ENCODE measurements at places on chromosomes 2 and 18.
A peak's percentile ranks its signal among the peaks of the same experiment; 100 is the strongest.

DNA sequence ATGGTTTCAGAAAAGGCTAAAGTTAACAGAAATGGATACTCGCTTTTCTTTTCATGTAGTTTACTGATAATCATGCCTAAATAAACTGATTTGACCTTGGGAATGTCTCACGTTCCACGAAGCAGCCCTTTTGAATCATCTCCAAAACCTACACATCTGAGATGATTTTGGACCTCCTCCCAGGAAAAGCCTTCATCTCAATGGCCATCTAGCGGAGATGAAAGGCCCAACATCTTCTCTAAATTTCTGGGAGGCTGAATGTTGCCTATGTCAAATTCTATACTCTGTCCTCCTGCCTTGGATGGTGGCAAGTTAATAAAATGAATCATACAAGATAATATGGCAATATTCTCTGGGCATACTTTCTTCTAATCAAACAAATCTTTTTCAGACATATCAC lies 448.5 kb downstream of the ZEB2 start:
- no peak for DNase-seq

DNA sequence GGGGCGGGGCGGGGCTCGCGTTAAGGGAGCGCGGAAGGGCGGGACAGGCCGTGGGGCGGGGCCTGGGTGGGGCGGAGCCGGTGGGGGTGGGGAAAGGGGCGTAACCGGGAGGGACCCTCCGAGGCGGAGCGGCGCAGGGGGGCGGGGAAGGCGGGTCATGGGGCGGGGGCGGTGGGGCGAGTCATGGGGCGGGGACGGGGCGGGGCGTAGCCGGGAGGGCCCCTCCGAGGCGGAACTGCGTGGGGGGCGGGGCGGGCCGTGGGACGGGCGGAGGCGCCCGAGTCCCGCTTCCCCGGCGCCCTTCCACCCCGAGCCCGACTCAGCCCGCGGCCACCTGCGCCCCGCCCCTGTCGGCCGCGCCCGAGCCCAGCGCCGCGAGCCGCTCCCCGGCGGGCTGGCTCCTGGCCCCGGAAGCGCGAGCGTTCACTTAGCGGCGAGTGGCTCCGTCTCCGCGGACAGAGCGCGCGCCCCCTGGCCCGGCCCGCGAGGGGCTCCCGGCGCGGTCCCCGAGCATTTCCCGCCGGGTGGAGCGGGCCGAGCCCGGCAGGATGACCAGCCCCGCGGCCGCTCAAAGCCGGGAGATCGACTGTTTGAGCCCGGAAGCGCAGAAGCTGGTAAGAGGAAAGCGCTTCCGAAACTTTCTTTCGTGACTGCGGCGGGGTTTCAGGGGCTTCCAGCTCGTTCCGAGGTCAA lies 64.7 kb downstream of the LRRFIP1 start:
- DNase-seq, result peak; percentile 83

DNA sequence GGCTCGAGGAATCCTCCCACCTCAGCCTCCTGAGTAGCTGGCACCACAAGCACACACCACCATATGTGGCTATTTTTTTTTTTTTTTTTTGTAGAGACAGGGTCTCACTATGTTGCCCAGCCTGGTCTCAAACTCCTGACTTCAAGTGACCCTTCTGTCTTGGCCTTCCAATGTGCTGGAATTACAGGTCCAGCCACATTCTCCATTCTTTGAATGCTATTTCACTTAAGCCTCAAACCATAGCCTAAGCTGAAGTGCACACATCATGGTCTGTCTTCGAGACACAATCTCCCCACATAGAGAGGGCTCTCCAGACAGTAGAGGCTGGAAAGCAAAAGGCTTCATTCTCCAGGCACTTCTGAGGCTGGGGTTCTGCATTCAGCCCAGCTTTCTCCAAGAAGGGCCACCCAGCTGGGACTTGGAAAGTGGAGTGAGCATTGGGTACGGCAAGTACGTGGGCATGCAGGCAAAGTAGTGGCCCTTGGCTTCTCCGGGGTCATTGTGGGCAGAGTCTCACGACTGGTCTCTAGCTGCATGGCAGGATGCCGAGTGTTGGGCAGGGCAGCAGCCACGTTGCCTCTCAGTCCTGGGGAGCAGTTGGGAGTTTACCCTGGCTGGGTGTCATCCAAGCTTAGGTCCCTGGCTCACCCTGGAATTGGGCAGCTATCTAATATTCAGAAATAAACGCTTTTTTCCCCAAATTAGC lies 78.2 kb upstream of the SMAD7 start:
- DNase-seq, result no peak

- no peak for DNase-seq
Measured at GRCh38 chr2:233233618-233234230, 17.7 kb upstream of the ATG16L1 start.

- no peak for DNase-seq
Measured at GRCh38 chr2:36409935-36410334, 54.4 kb downstream of the CRIM1 start.

- no peak for DNase-seq
Measured at GRCh38 chr2:8409461-8410260, 272.2 kb upstream of the ID2 start.

DNA sequence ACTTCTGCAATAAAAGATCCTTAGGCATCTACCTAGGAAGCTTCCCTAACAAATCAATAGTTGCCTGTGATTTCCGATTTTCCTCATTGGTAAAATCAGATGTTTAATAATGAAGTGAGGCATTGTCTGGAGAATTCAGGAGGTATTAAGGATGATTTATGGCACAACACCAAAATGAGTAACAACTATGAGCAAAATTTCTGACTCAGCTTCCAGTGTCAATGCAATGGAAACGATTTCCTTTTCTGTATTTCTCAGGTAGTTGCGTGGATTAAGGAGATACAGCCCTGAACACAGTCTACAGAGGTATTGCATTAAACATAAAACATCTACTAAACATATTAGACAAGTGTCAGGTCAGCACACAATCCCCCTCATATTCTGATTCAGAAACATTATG lies 99.5 kb downstream of the EPB41L3 start:
- no peak for DNase-seq

- DNase-seq, result no peak
Measured at GRCh38 chr2:5951471-5951870, 259.3 kb downstream of the SOX11 start.

- DNase-seq, result no peak
Measured at GRCh38 chr18:37869051-37869450, 303.5 kb upstream of the CELF4 start.

GRCh38 chr2:48129293-48129950 lies 223.1 kb upstream of the FBXO11 start:
- no peak for DNase-seq

DNA sequence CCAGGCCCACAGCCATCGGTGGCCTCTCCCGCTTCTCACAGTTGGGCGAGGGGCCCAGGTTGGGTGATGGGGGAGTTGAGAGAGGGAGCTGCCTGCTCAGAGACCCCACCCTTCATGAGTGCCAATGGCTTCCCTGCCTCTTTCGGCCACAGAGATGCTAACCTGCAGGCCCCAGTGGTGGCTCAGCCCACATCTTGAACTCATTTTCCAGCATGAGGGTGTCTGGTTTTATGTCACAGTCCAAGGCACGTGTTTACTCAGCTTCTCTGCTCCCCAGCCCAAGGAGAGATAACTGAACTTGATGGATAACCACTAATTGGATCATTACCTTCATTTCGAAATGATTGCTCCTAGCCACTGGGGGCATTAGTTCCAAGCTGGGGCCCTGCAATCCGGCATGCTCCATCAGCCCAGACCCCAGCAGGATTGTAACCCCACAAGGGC lies 45.9 kb upstream of the SIX2 start:
- DNase-seq, result no peak

- peak; percentile 15 for DNase-seq
Measured at GRCh38 chr2:96913398-96914202, 43.7 kb upstream of the SEMA4C start.

DNA sequence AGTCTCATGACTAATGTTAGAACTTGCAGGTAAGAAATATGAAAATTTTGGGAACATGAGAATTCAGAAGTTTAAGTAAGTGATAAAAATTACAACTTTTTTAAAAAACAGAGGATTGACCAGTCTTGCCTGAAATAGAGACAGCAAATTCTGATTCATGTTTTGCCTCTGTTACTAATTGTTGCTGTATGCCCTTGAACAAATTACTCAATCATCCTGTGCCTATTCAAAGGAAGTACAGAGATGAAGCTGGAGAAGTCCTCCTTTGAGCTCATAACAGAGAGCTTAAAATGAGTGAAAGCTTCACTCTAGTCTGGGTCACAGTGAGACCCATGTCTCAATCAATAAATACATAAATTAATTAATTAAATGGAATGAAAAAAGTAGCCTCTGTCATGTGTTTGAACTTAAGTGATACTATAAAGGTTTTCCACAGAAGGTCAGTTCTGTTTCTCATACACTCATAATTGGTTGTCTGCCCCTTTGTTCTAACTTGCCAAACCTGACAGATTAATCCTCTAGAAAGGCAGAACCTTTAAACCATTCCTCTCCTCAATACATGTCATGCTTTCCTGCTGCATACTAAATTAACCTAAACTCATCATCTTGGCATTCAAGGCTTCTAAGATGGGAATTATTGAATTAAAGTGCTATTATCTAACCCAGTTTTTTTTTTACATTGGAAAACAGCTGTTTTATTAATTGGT lies 374.6 kb upstream of the LRATD1 start:
- no peak for DNase-seq

- DNase-seq, result no peak
Measured at GRCh38 chr18:3692113-3692621, 242.2 kb downstream of the TGIF1 start.

DNA sequence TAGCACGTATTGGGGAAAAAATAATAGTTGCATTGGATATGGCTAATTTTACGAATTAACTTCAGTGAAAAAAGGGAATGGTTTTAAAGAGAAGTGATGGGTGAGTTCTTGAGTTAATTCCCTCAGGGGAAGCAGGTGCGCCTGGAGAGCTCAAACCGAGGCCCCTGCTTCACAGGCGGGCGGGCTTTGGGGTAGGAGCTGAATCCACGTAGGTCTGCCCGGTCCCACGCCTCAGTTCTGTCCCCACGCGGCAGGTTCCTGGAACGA lies 44.1 kb downstream of the GORASP2 start:
- DNase-seq, result no peak

DNA sequence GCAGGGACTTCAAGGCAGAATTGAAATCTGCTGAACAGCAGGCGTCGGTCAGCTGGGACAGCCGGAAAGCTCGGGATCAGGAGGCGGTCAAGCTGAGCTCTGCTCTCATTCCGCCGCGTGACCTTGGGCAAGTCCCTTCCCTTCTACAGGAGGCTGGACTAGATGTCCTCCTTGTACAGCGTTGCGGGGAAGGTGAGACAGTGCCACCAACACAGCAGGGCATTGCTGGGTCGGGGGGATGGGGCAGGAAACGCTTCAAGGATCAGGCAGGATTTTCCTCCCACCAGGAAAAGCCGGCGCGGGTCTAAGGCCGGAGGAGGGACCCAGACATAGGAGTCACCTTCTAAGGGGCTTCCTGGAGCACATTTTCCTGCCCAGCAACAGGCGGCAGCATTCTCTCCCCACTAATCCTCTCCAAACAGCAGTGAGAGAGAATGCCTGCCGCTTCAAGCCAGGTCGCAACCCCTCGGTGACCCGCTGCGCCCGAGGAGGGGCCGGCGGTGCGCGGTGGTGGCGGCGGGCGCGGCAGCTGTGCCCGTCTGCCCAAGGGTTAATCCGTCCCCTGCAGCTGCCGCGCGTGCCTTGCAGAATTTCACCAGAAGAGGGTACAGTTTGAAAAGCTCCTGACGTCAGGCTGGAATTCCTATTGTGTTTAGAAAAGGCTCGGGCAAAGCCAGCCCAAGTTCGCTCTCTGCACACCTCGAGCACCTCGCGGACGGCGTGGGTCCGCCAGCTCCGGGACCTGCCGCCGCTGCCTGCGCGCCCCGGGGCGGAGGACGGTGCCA lies at the start of gene KCNF1:
Gene KCNF1, plus strand, starts transcription at position 644 of the 785 bp plus-strand sequence. CDS start 493 bp downstream, outside the sequence.
- DNase-seq, result no peak

DNA sequence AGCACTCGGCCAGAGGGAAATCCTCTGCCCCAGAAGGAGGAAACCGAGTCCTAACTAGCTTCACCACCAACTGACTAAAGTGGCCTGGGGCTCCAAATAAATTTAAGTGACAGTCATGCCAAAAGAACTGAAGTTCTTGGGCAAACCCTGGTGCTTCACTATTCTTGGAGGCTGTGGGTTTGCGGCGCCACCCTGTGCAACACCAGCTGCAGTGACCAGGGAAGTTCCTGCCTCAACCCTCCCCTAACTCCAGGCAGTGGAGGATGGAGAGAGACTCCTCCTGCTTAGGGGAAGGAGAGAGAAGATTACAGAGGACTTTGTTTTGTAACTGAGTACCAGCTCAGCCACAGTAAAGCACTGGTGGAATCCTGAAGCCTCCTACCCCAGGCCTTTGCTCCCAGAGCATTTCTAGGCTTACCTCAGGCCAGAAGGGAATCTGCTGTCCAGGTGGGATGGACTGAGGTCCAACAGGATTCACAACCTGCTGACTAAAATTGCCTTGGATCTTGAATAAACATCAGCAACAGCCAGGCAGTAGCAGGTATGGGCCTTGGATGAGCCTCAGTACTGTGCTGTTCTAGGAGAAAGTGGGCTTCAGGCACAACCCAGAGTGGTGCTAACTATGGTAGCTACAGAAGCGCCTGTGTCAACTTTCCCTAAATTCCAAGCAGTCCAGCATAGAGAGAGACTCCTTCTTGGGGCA lies 29.4 kb upstream of the BMP10 start:
- DNase-seq, result no peak

GRCh38 chr2:66437109-66437690 lies 2.3 kb downstream of the MEIS1 start:
- no peak for DNase-seq

GRCh38 chr2:34305587-34305986 lies 706.5 kb upstream of the FAM98A start:
- no peak for DNase-seq

GRCh38 chr18:55338978-55339650 lies 248.9 kb downstream of the TCF4 start:
- DNase-seq, result no peak

DNA sequence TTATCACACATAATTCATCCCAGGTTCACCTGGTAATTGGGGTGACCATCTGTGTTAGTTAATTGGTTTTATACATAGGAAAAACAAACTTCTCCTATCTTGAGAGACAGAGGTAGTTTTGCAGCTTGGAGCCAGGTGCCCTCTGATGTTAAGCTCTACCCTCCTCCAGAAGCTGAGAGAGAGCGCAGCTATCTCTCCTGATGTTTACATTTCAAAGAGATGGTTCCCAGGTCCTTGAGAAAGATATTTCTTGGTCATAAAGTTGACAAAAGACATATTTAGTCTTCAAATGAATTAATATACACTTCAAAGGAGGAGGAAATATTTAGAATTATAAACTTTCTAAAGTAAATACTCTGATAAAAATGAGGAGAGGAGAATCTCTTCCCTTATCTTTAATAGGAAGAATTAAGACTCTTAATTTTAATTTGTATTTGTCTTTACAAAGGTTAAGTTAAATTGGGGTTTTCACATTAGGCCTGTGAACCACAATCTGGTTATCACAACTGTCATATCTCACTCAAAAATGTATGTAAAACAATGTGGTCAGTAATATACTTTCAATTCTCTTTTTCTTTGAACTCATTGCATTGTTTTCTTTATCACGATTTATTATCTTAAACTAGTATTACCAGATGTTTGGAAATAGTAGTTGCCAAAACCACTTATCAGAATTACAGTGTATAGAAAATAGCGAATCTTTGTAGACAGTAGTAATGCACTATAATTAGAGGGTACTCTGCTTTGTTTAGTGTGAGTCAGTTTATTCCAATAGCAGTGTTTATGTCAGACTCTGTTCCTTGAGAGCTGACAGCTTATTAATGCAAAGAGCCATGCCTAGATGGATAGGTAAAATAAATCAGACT lies 26.8 kb downstream of the SERPINB4 start:
- no peak for DNase-seq

Data from stimulated activated CD8-positive, alpha-beta memory T cell treated with anti-CD3 and anti-CD28 coated beads, Interleukin-4, amount 100 ng/mL, for 4 hours (primary cell).